DMS79 (cell line): ENCODE measurements at places on chromosomes 7 and 10.
A peak's percentile ranks its signal among the peaks of the same experiment; 100 is the strongest.

DNA sequence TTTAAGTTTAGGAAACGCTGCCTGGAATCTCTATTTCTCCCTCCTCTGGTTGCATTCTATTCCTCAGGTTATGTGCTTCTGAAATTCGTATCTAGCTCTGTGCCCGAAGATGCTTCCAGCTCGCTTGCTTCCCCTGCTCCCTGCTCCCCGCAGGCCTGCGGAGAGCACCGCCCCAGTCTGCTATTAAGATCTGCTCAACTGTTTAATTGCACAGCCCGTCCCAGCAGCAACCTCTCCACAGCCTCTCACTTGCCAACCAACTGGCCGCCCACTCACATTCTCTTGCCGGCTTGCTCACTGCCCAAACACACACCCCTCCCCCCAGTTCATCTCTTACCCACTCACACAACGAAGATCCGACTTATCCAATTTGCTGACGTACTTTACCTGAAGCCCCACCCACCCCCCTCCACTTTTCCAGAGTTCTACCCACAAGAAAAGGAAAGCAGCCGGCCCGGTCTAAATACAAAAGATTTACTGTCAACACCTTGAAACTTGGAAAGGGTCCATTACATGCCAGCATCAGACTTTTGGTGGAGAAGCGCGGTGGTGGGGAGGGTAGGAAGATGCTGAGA lies 167.3 kb upstream of the KLF14 start:
- DNase-seq, result peak; percentile 39

GRCh38 chr10:77713521-77714280 lies 76.1 kb upstream of the KCNMA1 start:
- DNase-seq, result no peak

DNA sequence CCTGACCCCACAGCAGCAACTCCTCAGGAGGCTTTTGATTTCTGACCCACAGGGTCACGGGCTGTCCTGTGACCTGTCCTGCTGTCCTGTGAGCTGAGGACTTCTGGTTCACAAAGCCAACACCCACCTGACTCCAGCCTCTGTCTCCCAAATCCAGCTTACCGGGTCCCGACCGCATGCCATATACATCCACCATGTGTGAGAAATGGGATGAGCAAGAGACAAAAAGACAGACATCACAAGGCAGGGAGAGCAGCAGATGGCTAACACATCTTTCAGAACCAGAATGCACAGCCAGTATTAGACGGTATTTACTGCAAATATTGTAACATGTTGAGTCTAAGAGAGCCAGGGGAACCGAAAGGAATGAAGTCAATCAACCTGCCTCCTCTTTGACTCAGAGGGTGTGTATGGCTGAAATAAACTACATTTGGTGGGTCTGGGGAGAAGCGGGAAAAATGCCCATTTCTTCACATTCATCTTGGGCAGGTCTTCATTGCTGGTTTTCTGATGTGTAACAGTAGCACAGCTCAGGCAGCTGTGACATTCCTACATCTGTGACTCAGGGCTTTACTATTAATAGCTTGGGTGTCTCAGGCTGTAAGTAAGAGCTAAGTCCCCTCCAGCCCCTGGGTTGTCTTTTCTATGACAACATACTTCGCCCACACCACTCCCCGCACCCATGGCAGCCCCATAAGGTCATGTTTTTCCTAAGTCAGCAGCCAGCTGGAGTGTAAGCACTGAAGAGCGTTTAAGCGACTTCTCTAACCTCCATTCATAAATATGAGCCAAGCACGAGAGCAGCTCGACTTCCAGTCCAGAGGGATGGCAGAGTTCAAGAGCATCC lies 25.0 kb downstream of the ABLIM1 start:
- DNase-seq, result no peak

DNA sequence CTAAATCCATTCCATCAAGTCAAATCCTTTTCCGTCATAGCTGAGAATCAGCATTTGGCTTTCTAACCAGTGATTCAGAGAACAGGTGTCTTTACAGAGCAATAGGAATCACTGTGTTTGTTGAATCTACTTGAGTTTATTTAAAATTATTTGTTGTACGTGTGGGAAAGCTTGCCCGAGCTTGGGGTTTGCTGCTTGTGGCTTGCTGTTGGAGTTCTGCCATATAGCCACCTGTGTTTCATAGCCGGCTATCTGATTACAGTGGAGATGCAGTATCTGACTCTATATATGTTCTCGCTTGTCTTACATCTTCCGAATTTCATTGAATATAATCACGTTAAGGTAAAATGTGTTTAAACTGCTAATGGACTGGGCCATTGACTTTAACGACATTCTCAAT lies 274.3 kb upstream of the MKI67 start:
- DNase-seq, result peak; percentile 86

- peak; percentile 77 for DNase-seq
Observed at GRCh38 chr7:128076796-128077271, 45.6 kb upstream of the LRRC4 start.

DNA sequence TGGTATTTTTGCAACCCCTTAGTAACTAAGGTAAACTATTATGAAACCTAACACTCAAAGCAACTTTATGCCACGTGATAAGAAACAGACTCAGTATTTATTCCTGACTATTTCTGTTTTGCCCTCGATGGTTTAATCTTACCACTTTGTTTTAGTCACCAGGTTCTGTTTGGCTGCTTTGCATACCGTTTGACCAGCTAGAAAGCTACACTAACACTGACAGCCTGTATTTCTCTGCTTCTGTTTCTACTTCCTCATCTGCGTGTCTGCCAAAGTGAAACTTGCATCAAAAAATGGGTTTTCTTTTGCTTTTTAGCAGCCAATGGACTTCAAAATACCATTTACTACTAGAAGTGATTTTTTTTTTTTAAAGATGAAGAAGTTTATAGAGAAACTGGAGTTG lies 802.5 kb downstream of the GRM8 start:
- DNase-seq, result no peak

- DNase-seq, result no peak
Observed at GRCh38 chr7:88761779-88762178, 2.3 kb downstream of the ZNF804B start.

DNA sequence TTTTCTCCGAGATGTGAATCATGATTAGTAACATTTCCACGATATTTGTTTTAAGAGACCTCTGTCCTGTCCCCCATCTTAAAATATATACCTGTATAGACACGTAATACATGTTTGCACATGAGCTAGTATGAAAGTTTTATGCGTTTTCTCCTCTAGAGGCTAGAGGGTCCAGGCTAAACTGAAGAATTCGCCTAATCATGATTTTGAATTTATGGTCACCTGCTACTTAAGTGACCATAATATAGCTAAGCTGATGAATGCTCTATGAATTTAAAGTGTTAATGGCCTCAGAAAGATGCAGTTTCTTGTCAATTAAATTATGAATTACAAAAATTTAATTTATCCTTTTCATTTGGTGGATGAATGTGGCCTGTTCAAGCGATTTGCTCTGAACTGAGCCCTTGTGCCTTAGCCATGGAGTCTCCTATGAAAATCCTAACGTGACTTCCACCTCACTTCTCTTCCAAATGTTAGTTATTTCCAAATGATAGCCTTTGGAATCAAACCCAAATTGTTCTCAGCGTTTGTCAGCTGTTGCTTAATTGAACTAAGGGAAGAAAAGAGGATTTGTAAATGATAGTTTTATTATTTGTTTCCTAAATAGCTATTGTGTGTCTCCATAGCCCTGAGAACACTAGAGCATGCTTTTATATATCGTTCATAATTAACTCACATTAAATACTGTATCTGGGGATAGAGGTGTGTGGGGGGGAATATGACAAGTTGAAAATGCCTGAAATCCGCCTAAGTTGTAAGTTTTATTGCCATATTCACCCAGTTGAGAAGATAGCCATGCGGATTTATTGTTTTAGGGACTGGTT lies 2.3 kb downstream of the CELF2 start:
- DNase-seq, result no peak

DNA sequence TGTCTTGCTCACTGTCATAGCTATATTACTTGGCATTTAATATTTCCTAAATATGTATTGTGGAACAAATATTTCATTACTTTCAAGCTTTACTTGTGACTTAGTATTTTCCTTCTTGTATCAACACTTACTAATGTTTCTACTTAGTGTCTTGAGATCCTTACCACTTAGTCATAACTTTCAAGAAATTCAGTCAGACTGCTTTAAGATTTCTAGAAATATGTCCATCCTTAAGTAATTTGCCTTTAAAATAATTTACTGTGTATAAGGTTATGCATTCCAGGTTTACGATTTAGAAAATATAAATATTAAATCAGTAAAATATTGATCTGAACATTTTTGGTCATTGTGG lies 87.3 kb upstream of the CSTF2T start:
- no peak for DNase-seq

DNA sequence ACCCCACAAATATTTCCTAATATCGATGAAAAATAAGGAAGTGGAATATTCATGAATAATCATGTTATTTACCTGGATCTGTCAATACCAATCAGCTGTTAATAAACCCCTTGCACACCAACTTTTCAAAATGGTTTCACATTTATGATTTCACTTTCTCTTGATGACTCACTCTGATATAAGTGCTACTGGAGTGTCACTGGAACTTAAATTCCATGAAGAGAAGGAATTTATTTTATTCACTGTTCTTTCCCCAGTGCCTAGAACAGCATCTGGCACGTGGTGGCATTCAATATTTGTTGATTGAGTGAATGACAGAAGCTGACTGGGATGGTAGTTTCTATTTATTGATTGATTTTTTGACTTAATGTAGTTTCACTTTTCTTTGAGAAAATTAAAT lies 3.5 kb upstream of the ENO4 start:
- no peak for DNase-seq

DNA sequence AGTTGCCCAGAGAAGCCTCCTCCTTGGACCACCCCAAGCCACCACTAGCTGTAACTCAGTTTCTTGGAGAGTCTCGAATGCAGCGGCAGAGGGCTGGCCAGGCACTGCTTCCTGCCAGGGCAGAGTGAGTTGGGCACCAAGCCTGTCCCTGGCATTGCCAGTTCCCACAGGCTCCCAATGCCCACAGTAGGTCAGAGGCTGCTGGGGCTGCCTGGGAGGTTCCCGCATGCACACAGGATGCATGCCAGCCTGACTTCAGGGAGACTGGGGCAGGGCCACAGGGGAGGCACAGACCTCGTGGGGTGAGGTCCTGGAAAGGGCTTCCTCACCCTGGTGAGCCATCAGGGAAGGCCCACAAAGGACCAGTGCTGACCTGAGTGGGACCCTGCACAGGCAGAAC lies 152.8 kb downstream of the ZNF248 start:
- no peak for DNase-seq

DNA sequence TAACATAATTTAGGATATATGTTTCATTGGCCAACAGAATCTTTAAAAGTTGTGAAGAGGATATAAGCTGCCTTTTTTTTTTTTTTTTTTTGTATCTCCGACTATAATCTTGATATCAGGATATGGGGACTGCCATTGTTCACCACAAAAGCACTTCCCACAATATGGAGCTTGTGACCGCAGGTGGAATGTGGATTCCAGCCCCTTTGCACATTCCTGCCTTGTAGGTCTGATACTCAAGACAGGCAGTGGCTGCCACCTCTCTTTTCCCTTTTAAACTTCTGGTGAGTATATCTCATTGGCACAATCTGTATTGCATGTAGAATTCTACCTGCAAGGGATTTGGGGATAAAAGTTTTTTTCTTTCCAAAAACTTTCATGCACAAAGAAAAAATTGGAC lies 272.7 kb upstream of the VWC2 start:
- no peak for DNase-seq

- DNase-seq, result no peak
Observed at GRCh38 chr10:35092851-35093250, 2.7 kb upstream of the CUL2 start.

DNA sequence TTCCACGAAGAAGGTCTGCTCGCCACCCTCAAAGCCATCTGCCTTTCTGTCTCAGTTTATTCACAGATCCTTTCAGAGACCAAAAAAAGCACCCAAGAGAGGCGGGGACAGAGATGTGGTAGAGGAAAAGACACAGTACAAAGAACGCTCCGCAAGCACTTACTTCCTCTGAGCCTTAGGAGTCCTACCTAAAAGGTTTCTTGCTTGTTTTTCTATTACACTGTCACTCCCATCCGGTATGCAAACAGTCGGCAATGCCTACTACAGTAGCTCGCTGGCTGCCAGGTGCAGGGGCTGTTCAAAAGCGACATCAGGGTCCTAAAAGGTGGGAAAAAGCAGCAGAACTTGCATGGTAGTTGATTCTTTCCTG lies 816 bp downstream of the TECPR1 start:
- no peak for DNase-seq

DNA sequence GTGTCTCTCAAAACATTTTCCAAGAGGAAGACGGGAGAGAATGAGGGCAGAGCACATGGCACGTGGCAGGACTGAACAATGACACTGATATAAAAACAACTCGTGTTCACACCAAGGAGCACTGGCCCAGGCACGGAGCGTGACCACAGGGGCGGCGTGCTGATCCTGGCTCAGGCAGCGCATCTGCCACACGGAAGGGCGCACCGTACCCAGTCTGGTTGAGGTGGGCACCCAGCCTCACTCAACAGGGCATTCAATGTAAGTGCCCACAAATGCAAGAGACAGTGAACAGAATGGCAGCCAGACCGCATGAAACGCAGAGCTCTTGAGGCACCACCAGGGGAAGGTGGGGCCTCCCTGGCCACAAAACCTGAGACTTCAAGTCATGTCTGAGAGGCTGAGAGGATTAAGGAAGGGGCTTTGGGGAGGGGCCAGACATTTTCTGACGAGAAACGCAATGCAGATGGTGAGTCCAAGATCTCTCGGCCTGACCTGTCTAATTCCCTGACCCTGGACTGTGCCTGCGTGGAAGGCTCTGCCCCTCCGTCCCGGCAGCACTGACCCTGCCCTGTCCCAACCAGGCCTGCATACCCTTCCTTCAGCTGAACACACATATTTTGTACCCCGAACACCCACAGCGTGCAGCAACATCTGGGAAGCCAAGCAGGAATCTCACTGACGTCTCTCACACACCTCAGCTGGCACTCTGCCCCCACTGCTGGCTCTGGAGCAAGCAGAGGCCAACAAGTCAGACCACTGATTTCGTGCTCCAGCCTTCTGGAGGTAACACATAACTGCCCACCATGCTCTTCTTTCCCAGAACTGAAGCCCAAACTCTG lies 35.5 kb downstream of the VOPP1 start:
- no peak for DNase-seq

DNA sequence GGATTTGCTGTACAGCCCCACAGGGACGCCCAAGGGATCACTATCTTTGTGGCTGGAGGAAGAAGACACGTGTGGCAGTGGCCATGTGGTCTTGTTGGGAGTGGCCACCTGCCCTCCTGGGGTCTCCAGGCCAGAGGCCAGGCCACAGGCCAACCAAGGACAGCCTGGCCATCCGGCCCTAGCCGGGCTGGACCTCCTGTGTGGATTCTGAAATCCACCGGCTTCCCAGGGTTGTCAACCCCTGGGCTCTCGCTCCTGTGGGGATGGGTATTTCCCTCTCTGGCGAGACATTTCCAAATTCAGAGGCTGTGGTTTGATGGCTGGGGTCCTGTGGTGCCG lies 31.5 kb upstream of the CFAP46 start:
- no peak for DNase-seq

GRCh38 chr10:14332903-14333302 lies 2.2 kb upstream of the FRMD4A start:
- no peak for DNase-seq

DNA sequence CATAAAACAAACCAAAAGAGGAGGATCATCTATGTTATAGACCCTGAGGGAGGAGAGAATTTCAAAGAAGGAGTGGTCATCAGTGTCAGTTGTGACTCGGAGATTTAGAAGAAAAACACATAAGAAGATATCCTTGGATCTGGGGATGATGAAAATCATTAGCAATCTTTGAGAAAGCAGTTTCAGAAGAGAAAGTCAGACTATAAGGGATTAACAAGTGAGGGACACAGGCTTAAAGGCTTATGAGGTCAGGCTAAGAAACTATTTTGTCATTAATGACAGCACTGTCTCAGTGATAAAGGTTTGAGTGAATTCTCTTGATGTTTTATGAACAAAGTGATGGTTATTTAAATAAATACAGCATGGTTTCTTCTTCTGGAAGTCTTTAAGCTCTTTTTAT lies 6.1 kb upstream of the GPR85 start:
- DNase-seq, result no peak
